ENCODE measurements at places on chromosomes 4 and X. TPM values are rescaled to one million over a fixed set of nuclear protein-coding genes. Genes with fewer than 3 reads are reported as not detected.
A peak's percentile ranks its signal among the peaks of the same experiment; 100 is the strongest.

GRCh38 chr4:74006009-74006476 is 7.6 kb upstream of the CXCL5 start:
- DNase-seq, result peak; percentile 45

DNA sequence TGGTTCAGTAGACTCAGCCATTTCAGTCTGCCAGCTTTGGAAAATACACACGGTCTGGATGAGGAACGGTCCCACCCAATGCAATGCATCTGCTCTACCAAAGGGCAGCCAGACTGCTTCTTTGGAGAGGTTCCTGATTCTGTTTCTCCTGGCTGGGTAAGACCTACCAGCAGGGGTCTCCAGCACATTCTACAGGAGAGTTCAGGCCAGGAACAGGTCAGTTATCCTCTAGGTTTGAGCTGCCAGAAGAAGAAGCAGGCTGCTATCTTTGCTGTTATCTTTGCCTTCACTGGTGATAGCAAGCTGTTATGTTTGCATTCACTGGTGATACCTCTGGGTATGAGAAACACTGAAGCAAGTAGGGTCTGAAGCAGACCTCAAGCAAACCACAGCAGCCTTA is 45.5 kb upstream of the PBDC1 start:
- DNase-seq, result no peak

GRCh38 chrX:47030339-47030738 is 47.9 kb upstream of the RGN start:
- DNase-seq, result peak; percentile 89

GRCh38 chr4:170758988-170759387 is 669.2 kb upstream of the AADAT start:
- DNase-seq, result no peak

GRCh38 chrX:13646154-13646549 is 6.8 kb upstream of the TCEANC start:
- DNase-seq, result peak; percentile 66

DNA sequence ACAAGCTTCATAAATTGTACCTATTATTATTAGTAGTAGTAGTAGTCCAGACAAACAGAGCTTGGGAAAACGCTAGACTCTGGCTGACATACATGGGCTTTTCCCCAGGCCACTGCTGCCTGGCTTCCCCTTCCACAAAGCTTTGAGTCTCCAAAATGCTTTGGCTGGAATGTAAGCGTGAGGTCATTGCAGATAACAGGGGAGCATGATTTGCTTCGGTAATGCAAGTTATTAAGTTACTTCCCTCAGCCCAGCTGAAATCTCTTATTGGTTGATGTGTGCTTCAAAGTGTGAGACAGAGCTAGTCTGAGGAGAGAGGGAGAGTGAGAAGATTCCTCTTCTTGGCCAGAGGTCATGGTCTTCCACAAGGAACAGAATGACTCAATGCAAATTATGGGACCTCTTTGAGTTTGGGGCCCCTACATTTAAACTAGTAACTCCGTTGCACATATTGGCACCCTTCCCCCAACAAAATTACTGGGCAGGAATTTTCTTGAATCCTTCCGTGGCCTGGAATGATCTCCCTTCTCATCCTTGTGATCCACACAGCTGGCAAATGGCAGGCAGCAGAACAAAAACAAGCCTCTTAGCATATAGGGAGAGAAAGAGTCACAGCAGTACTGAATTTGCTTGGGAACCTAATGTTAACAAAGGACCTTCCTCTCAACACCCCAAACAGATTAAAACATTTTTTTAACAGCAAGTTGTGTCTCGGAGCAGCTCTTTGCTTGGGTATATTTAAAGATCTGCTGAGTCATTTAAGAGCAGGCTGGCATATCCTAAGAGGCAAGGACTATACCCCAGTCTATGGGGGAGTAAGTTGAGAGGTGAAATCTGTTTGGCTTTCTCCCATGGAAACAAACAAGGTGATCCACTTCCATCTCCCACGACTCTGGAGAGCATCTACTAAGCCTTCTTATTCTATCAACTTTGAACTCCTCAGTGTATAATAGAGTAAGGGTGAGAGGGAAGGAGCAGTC is 19.9 kb downstream of the AR start:
- DNase-seq, result no peak

- DNase-seq, result peak; percentile 97
These were observed at the start of gene TAB3 for GRCh38 chrX:30889147-30890140. TSS of gene TAB3 (minus strand) at chrX:30889254. CDS start at chrX:30859588, 29,666 bp downstream.

GRCh38 chrX:39689376-39690104 is 408.2 kb downstream of the BCOR start:
- DNase-seq, result no peak

DNA sequence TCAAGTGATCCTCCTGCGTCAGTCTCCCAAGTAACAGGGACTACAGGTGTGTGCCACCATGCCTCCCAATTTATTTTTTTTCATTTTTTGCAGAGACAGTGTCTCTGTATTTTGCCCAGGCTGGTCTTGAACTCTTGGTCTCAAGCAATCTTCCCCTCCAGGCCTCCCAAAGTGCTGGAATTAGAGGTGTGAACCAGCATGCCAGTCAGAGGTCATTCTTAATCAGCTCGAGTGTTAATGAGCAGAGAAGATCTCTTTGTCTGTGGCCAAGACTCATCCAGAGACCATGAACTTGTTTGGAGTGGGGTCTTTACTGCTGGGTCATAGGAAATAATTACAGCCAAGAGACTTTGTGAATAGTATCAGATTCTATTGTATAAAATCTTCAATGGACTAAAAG is 99.2 kb upstream of the AP1S2 start:
- no peak for DNase-seq

GRCh38 chr4:163693211-163693610 is 198.7 kb downstream of the TMA16 start:
- DNase-seq, result peak; percentile 64

DNA sequence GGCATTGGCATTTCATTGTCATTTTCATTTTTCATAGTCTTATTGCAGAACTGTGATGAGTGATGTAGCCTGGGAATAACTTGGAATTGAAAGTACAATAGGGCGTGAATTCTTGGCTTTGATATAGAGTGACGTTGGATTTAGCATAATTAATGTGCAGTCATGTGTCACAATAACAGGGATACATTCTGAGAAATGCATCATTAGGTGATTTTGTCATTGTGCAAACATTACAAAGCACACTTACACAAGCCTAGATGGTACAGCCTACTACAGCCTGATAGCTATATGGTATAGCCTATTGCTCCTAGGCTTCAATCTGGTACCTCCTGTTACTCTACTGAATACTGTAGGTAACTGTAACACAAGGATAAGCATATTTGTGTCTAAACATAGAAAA is 300.8 kb downstream of the DTHD1 start:
- DNase-seq, result no peak

DNA sequence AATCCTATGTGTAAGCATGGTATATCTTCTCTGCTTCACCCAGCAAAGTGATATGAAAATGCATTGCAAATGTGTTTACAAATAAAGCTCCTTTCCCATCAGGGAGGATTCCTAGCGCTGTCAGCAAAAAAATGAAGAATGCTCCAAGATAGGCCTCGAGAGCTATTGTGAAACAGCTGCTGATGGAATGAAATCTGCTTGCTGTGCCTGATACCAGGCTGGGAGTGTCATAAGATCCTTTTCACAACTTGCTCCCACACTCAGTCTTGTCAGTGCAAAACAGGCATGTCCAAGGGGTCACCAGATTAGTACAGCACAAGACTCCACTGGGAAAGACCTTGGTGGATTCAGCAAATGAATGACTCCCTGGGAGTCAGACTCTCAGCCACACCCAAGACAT is 34.1 kb downstream of the HNRNPH2 start:
- DNase-seq, result no peak

DNA sequence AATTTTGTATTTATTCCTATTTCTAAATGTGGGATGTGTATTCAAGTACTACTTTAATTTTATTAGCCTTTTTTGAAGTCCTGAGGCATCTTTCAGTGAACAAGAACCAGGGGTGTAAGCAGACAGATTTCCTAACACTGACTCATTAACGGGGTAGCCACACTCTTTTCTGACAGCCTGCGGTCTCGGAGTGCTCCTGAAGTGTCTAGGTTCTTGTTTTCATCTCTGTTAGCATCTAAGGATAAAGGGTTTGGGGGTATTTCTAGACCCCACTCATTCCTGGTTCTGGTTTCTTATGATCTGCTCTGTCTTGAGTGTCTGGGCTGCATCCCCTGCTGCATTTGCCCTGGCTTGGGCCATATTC is 71.9 kb downstream of the GC start:
- DNase-seq, result no peak

DNA sequence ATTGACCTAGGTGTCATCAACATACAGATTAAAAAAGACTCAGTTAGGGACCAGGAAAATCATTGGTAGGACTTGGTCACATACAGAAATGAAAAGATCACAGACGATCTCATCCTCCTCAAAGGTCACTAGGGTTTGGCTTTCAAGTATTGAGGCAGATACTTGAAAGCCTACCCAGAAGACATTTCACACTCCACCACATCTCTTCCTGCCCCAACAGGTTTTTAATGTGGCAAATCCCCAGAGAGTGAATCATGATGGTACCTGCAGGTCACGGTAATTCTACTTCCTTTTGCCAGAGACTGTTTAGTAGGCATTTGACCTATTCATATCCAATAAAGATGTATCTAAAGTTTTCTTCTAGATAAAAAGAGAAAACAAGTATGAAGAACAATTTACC is 44.1 kb downstream of the INPP4B start:
- peak; percentile 74 for DNase-seq

DNA sequence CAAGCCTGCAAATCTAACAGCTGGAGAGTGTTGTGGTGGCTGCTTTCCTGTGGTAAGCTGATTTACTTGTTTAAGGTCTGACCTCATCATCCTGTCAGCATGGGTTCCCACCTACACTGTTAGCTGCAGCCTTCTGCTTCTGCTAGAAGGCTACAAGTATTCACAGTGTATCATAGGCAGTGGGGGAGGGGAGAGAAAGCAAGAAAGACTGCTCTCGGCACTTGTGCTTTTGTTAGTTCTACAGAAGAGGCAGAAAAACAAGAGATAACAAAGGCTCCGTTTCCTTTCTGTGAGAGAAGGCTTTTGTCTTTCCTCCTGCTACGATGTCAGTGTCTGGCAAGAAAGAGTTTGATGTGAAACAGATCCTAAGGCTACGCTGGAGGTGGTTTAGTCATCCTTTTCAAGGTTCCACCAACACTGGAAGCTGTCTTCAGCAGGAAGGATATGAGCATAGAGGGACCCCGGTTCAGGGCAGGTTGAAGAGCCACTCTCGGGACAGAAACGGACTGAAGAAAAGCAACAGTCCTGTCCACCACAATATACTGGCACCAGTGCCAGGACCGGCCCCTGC is at the start of gene KLHL4:
TSS of gene KLHL4 (plus strand) at position 232 of the 571 bp plus-strand sequence. CDS start at position 324, 92 bp downstream.
- peak; percentile 70 for DNase-seq

Gene RIPPLY1
- total RNA-seq, result not detected

Gene CCDC160
- 0.23 TPM for total RNA-seq

Gene SLIT2
- 28.7 TPM for total RNA-seq

Gene NPY2R
- 0.07 TPM for total RNA-seq

Gene UXT
- 143 TPM for total RNA-seq

Gene NAP1L3
- 1.9 TPM for total RNA-seq

All from PC-3 (cell line).